NCI-H187 (cell line): ENCODE measurements at places on chromosomes 2 and 18.

DNA sequence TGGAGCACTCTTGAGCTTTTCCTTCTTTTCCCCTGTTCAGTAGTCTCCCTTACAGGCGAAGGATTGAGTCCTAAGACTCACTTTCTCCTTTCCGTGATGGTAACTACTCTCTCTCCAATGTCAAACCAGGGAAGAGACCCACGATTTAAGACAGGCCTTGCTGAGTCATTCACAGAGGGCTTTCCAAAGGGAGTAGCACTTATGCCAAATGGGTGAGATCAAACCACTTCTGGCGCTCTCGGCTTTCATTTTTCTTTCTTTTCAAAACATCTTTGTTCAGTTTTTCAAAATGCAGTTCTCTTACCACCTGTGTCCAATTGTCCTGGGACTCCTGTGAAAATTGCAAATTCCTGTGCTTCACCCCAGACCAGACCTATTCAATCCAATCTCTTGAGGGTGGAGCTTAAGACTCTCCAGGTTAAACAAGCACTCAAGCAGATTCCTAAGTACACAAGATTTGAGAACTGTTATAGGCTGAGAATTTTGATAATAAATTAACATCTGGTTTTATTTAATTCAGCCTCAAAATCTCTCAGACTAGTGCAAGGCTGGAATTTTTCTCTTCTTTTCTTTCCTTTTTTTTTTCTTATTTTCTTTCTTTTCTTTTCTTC, 14.4 kb upstream of the MRPL19 start:
- no peak for DNase-seq

DNA sequence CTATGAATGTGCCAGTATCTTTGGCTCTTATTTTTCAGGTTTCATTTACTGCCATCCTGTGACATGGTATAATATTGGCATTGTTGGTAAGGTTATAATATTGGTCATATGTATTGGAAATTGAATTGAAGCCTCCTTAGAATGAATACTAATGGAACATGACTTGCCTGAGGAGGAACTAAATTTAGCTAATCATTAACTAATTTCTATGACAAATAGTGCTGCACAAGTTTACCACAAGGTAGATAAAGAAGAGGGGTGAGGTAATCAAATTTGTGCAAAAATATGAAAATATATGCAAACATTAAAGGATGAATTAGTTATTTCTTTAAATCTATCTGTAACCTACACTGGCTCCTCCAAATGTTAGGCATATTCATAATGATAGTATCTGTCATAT, 43.2 kb upstream of the ORC2 start:
- no peak for DNase-seq

DNA sequence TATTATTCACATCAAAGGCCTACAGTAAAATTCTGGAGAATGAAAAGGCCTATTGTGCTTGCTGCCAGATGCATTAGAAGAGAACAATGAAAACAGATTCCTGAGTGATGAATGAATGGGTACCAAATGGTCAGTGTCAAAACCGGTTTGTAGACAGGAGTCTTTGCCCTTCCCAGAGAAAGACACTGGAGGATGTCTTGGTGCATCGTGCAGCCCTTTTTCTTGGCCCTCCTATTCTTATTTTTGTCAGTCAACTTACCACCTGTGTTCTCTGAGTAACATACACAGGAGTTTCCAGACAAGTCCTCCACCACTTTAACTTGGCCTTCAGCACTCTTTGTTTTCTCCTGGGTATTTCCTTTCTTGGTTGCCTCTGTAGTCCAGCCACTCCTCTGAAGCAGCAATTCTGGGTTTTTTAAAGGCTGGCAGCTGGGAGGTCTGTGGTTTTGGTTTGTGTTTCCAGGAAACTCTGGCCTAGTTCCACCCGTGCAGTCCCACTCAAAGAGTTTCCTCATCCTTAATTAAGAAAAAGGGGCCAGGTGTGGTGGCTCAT, 29.4 kb downstream of the PSTPIP2 start:
- DNase-seq = no peak

GRCh38 chr2:217434180-217434975, 568.4 kb downstream of the TNS1 start:
- peak; percentile 66 for DNase-seq

- DNase-seq = no peak
These were observed 32.9 kb downstream of the MBP start for GRCh38 chr18:77099485-77100370.

DNA sequence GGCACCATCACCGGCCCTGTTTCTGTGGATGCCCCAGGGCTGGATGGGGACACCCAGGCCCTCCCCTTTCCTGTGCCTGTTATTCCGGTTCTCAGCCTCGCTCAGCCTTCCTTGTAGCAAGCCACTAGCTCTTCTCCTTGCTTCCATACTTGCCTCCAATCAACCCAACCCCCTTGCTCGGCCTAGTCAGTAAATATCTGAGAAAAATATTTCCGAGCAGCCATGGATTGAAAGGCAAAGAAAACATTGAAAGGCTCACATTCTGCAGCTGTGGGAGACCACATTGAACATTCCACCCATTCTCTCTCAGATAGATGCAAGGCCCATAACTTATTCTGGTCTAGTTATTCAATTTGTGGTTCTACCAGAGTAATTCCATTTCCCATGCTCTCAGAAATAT, 114.9 kb downstream of the SPP2 start:
- no peak for DNase-seq
